ENCODE measurements at places on chromosomes 6 and 20. TPM values are rescaled to one million over a fixed set of nuclear protein-coding genes. Genes with fewer than 3 reads are reported as not detected.

GRCh38 chr20:31869942-31870725 is at the start of the genes DUSP15 and TTLL9:
Gene DUSP15, minus strand, starts transcription at chr20:31870527. Its CDS starts 190 bp downstream, at chr20:31870337.
Gene TTLL9, plus strand, starts transcription at chr20:31870634. Its CDS starts 493 bp downstream, at chr20:31871127.
- H3K4me3 ChIP-seq = peak within 1 kb of the TSS; percentile 90
- H3K36me3 ChIP-seq = peaks cover 7% of the 10 kb centered on the region
- no peak for DNase-seq

GRCh38 chr20:57048027-57048869 is 218.2 kb downstream of the BMP7 start:
- no peaks in the 10 kb centered on the region for H3K36me3 ChIP-seq
- no peaks in the 10 kb centered on the region for H3K4me1 ChIP-seq
- H3K27me3 ChIP-seq = peaks cover 19% of the 10 kb centered on the region
- no peak overlapping the region for H3K4me3 ChIP-seq
- H3K27ac ChIP-seq = no peak overlapping the region
- DNase-seq = no peak

GRCh38 chr6:31366693-31367470 is 9.9 kb upstream of the HLA-B start:
- peaks cover 10% of the 10 kb centered on the region for H3K4me1 ChIP-seq
- peaks cover 24% of the 10 kb centered on the region for H3K27me3 ChIP-seq
- H3K36me3 ChIP-seq = no peaks in the 10 kb centered on the region
- peak overlapping the region; percentile 83 for H3K27ac ChIP-seq
- peak overlapping the region; percentile 84 for H3K4me3 ChIP-seq
- peak; percentile 76 for DNase-seq

DNA sequence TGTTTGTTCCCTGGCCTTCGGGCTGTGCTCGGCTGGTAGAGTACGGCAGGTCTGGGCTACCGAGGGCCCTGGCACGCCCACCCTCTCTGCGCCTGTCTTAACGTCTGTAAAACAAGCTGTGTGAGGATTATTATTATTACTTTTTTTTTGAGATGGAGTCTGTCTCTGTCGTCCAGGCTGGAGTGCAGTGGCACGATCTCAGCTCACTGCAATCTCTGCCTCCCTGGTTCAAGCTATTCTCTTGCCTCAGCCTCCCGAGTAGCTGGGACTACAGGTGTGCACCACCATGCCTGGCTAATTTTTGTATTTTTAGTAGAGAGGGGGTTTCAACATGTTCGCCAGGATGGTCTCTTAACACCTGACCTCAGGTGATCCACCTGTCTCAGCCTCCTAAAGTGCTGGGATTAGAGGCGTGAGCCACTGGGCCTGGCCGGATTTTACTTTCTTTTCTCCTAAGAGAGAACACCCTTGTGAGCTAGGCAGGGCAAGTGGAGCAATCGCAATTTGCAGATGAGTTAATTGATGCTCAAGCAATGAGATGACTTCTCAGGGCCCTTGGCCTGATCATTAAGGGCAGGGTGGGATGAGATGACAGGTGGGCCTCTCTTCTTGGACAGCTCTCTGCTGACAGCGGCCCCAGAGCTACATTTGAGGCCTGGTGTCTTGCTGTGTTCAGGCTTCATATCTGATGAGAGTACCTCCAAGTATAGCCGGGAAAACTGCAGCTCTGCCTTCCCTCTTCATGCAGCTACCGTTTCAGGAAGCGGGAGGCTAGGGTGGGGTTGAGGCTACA is 859 bp upstream of the SMIM29 start:
- DNase-seq = no peak
- peaks cover 25% of the 10 kb centered on the region for H3K4me1 ChIP-seq
- H3K27ac ChIP-seq = peak overlapping the region; percentile 93
- peaks cover 4% of the 10 kb centered on the region for H3K36me3 ChIP-seq

- no peaks in the 10 kb centered on the region for H3K36me3 ChIP-seq
- H3K4me1 ChIP-seq = no peaks in the 10 kb centered on the region
- H3K27me3 ChIP-seq = peaks cover 11% of the 10 kb centered on the region
- no peak for DNase-seq
- H3K4me3 ChIP-seq = no peak overlapping the region
Measured at GRCh38 chr6:46888031-46888430, 33.7 kb downstream of the ADGRF5 start.

GRCh38 chr20:49140834-49141233 is 47.3 kb downstream of the STAU1 start:
- no peak overlapping the region for H3K4me3 ChIP-seq
- no peaks in the 10 kb centered on the region for H3K27me3 ChIP-seq
- H3K27ac ChIP-seq = peak overlapping the region; percentile 70
- no peak for DNase-seq
- no peaks in the 10 kb centered on the region for H3K36me3 ChIP-seq

- no peak overlapping the region for H3K27ac ChIP-seq
- no peak overlapping the region for H3K4me3 ChIP-seq
- H3K27me3 ChIP-seq = peaks cover 2% of the 10 kb centered on the region
- no peaks in the 10 kb centered on the region for H3K4me1 ChIP-seq
- DNase-seq = no peak
- no peaks in the 10 kb centered on the region for H3K36me3 ChIP-seq
Measured at GRCh38 chr20:61839223-61839911, 226.3 kb downstream of the TAF4 start.

- H3K27ac ChIP-seq = peak overlapping the region; percentile 96
- no peak for DNase-seq
- no peaks in the 10 kb centered on the region for H3K27me3 ChIP-seq
- peaks cover 43% of the 10 kb centered on the region for H3K4me1 ChIP-seq
Measured at GRCh38 chr6:42429042-42429585, 22.6 kb downstream of the TRERF1 start.

DNA sequence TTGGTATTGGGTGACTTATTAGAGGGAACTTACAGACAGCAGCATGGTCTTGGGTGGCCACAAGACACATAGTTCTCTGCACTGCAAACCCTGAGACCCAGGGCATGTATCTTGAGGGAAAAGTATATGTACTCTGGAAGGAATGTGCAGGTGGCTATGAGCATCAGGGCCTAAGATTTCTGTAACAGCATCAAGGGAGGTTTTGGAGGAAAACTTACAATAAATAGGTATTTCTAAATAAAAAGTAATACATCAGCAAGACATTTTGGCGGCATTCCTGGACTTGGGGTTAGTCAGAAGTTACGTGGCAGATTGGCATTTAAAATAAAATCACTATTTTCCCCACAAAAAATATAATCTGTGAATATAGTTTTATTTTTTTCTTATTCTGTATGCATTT is 8.0 kb upstream of the STX7 start:
- H3K27ac ChIP-seq = no peak overlapping the region
- H3K27me3 ChIP-seq = peaks cover 41% of the 10 kb centered on the region
- no peak for DNase-seq

- no peak for DNase-seq
- no peaks in the 10 kb centered on the region for H3K36me3 ChIP-seq
- no peak overlapping the region for H3K4me3 ChIP-seq
- H3K4me1 ChIP-seq = peaks cover 16% of the 10 kb centered on the region
- H3K27me3 ChIP-seq = peaks cover 3% of the 10 kb centered on the region
Measured at GRCh38 chr6:146767632-146768031, 168.9 kb downstream of the ADGB start.

DNA sequence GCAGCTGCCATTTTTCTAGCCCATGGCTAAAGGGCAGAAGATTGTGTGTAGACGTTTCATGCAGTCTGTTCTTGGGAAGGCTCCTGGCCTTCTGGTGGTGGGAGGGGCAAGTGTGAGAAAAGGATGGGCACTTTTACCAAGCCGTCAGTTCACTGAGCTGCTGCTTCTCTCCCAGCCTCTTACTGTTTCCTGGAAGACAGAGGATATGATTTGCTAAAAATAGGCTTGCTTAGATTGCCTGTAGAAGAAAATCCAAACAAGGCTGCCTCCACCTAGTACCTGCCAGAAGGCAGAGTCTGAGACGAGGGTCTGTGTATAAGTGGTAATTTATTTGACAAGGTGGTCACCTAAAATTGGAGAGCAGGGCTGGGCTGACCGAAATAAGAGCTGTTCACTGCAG is 7.5 kb downstream of the KIZ start:
- H3K27ac ChIP-seq = no peak overlapping the region
- no peaks in the 10 kb centered on the region for H3K27me3 ChIP-seq
- H3K4me3 ChIP-seq = no peak overlapping the region
- no peak for DNase-seq
- peaks cover 11% of the 10 kb centered on the region for H3K4me1 ChIP-seq

GRCh38 chr20:15618110-15618509 is 955.1 kb downstream of the KIF16B start:
- H3K36me3 ChIP-seq = no peaks in the 10 kb centered on the region
- H3K27ac ChIP-seq = no peak overlapping the region
- no peak overlapping the region for H3K4me3 ChIP-seq

GRCh38 chr6:28884423-28885131 is 39.2 kb downstream of the TRIM27 start:
- peaks cover under 1% of the 10 kb centered on the region for H3K27me3 ChIP-seq
- H3K4me3 ChIP-seq = peak overlapping the region; percentile 68
- H3K4me1 ChIP-seq = peaks cover 8% of the 10 kb centered on the region
- H3K36me3 ChIP-seq = peaks cover 2% of the 10 kb centered on the region

DNA sequence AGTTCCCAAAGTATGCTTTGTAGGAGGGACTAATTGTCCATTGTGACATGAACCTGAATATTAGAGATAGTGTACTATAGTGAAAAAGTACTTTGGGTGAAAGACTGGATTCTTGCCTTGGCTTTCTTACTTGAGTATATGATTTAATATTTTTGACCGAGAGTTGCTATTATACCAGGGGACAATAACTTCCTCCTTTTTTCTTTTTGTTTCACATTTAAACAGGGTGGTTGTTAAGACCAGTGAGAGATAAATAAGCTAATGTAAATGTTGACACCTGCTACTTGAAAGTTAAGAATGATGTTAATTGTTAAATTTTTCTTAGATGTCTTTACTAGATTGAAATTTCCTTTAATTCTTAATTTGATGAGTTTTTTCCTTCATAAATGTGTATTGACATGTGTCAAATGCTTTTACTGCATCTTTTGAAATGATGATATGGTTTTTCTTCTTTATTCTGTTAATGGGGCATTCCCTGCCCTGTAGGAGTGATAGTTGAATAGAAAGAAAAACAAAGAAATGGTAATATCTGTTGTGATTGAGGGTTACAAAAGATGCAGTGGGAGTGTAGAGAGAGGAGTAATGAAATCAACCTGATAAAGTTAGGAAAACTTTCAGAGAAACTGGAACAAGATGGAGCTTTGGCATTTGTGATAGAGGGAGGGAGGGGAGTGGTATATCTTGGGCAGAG is 48.4 kb downstream of the ZFAND3 start:
- H3K4me1 ChIP-seq = peaks cover 29% of the 10 kb centered on the region
- peak overlapping the region; percentile 75 for H3K27ac ChIP-seq
- H3K27me3 ChIP-seq = no peaks in the 10 kb centered on the region
- H3K4me3 ChIP-seq = no peak overlapping the region
- H3K36me3 ChIP-seq = peaks cover 4% of the 10 kb centered on the region

DNA sequence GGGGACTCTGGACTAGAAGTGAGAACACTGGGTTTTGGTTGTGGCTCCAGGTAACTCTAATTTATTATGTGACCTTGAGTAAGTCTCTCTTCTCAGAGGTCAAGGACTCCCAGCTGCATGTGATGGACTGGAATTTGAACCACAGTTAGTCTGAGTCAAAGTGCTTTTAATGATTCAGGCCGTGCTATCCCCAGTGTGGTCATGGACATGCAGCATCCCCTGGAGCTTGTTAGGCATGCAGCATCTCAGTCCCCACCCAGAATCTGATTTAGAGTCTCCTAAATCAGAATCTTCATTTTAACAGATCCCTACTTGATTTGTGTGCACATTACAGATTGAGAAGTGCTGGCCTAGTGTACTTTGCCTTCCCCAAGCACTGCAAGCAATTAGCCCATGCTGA is 74.2 kb downstream of the TOX2 start:
- H3K36me3 ChIP-seq = no peaks in the 10 kb centered on the region
- no peak for DNase-seq
- H3K4me1 ChIP-seq = peaks cover 6% of the 10 kb centered on the region
- peaks cover 7% of the 10 kb centered on the region for H3K27me3 ChIP-seq

GRCh38 chr6:122372647-122373046 is 26.8 kb upstream of the HSF2 start:
- peaks cover 15% of the 10 kb centered on the region for H3K4me1 ChIP-seq
- H3K36me3 ChIP-seq = peaks cover 2% of the 10 kb centered on the region
- no peak for DNase-seq
- H3K27ac ChIP-seq = no peak overlapping the region
- no peak overlapping the region for H3K4me3 ChIP-seq

DNA sequence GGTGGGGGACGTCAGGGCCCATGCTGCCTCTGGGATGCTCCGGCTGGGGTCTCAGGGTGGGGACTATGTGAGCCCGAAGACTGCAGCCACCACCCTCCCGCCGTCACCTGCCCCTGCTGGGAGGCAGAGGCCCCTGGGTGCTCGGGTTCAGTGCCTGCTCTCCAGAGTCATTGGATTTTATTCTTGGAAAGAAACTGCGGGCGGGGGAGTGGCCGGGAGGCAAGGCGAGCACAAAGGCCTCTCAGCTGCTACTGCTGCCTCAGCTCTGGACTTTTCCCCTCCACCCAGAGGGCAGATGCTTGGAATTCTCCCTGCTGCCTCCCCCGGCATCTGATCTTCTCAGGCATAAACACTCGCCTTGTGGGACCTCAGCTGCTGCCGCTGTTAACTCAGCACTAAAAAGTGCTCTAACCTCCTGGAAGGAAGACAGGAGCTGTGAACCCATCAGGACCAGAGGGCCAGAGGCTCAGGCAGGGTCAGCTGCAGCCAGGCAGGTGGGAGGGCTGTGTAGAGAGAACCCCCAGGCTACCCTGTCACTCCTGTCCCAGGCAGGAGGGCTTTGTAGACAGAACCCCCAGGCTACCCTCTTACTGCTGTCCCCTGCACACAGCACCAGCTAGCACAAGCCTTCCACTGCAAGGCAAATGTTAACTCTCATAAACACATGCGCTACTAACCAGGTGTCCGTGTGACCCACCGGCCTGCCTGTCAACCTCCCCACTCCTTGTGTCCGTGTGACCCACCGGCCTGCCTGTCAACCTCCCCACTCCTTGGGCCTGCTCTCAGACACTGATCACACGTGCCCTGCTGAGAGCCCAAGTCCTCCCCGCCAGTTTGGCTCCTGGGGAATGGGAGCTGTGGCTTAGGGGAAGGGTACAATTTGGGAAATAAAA is 9.4 kb upstream of the FRMD1 start:
- H3K36me3 ChIP-seq = no peaks in the 10 kb centered on the region
- H3K27ac ChIP-seq = no peak overlapping the region
- peaks cover 20% of the 10 kb centered on the region for H3K27me3 ChIP-seq
- no peaks in the 10 kb centered on the region for H3K4me1 ChIP-seq

DNA sequence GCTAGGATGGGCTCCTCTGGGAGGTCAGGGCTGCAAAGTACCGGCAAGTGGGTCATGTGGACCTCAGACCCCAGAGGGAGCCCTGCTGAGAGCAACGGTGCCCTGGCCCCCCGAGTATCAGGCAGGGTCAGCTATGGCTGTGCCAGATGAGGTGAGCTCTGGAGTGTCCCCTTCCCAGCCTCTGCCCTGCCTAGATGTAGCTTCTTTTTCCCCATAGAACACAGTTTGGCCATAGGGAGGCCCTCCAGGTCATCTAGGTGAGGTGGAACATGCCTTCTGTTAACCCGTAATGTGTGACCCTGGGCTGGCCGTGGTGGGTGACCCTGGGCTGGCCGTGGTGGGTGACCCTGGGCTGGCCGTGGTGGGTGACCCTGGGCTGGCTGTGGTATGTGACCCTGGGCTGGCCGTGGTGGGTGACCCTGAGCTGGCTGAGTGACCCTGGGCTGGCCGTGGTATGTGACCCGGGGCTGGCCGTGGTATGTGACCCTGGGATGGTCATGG is 21.2 kb upstream of the PCMTD2 start:
- no peak overlapping the region for H3K4me3 ChIP-seq
- H3K27me3 ChIP-seq = no peaks in the 10 kb centered on the region
- no peak overlapping the region for H3K27ac ChIP-seq
- no peak for DNase-seq
- no peaks in the 10 kb centered on the region for H3K36me3 ChIP-seq

ADGB gene
- not detected for total RNA-seq

NOX3 gene
- total RNA-seq = not detected

LPIN3 gene
- 0.67 TPM for total RNA-seq

GINS1 gene
- total RNA-seq = 0.39 TPM

ESF1 gene
- 8.3 TPM for total RNA-seq

HLA-DQB1 gene
- total RNA-seq = 16.2 TPM

SALL4 gene
- total RNA-seq = 0.32 TPM

ZBP1 gene
- 38.6 TPM for total RNA-seq

CST1 gene
- total RNA-seq = not detected

SPATA25 gene
- total RNA-seq = 0.94 TPM
